ENCODE measurements at places on chromosomes 5 and 9.

DNA sequence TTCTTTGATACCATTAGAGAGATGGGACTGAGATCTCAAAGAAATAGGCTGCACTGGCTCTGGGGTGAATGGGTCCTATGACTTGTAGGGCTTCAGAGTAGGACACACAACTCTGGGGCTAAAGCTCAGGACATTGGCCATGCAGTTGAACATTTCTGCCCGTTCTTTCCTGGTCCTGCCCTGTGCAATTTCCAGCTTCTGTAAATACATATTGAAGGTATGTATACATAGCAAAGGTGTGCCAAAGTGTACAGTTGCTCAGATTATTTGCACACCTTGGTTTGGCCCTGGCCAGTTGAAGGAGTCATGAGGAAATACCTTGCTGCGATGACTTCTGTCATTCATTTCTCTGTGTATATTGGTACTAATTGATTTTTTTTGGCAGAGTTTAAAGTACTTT is 52.8 kb upstream of the TAF11L2 start:
- DNase-seq = no peak

- no peak for DNase-seq
Observed at GRCh38 chr5:83964271-83964670, 243.6 kb upstream of the HAPLN1 start.

DNA sequence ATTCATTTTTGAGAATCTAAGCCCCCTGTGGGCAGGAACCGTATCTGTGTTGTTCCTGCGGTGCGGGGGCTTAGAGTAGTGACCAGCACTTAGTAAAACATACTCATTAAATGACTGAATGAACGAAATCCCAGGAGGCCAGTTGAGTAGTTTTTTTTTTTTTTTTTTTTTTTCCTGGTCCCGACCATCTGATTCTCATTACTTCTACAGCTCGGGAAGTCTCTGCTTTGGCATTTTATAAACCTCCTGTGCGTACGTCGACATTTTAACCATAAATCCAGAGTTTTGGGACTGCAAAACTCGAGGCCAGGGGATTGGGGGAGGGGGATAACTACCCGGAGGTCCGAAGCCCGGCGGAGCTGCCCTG is 31.5 kb upstream of the SPRY4 start:
- DNase-seq = no peak

DNA sequence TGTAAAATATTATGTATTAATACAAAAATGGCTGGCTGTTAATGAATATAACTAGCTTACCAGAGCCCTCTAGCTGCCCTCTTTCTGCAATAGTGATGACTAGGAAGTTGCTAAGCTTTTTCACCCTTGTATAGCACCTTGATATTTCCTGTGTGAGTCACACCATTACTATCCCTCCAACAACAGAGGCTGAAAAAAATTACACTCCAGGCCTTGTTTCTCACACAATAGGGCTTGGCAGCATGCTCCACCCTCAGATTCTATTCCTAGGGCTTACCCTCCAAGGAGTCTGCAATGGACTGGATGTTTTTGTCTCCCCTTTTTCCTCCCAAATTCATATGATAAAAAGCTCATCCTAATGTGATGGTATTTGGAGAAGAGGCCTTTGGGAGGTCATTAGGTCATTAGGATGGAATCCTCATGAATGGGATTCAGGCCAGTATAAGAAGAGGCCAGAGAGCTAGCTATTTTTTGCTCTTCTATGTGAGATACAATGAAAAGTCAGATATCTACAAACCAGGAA is 184.6 kb upstream of the MAP1B start:
- DNase-seq = no peak

DNA sequence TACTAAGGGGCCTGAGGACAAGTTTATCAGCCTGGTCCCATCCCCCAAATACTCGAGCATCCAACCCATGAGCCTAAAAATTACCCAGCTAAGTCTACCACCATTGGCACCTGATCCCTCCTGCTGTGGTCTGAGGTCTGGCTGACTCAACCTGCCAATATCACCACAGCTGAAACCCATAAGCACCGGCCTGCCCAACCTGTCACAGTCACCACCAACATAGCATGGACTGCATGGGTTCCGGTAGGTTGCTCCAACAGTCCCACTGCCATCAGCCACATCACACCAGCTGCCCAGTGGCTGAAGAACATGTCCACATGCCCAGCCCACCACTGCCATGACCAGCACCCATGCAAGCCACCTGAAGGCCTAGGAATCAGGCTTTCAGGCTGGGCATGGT is 495.0 kb downstream of the PRELID2 start:
- DNase-seq = no peak

- no peak for DNase-seq
Observed at GRCh38 chr5:66171349-66172344, 27.5 kb downstream of the SREK1 start.

- no peak for DNase-seq
Observed at GRCh38 chr5:10729320-10730042, 31.6 kb downstream of the DAP start.

- no peak for DNase-seq
Observed at GRCh38 chr5:178121391-178122276, 8.3 kb downstream of the N4BP3 start.

DNA sequence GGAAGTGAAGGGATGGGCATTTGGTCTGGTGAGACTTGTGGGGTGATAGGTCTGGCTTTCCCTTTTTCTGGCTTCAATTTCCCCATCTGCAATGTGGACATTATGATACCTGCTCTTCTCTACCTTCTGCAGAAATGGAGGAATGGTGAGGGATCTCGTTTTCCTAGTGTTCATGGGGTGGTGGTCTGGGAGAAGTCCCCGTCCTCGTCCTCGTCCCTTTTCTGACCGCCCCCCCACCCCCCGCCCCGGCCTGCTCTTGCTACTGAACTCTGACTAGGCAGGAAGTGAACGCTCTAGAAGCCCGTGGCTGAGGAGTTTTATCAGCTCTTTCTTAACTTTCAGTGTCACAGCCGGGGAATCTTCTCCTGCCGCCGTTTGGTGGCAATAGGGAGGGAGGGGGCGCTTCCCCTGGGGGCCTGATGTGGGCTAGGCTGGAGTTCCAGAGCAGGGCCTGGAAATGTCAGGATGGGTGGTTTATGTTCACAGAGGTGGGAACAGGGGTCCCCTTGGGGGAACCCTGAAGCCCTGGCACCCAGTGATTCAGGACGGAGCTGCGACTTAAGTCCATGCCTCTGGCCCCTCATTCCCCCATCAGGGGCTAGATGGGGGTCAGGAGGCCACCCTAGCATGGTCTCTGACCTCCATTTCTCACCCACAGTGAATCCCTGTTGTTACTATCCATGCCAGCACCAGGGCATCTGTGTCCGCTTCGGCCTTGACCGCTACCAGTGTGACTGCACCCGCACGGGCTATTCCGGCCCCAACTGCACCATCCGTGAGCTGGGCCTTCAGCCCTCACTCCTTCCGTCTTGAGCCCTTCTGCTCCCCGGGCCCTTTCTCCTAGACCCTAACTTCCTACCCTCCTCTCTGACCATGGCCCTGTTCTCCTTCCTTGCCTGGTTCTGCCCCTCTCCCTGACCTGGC is 6.7 kb downstream of the PTGS1 start:
- DNase-seq = no peak
